Thoracic aorta (tissue), 2 donors: ENCODE measurements at places on chromosomes 11 and 22. TPM values are rescaled to one million over a fixed set of nuclear protein-coding genes. Genes with fewer than 3 reads are reported as not detected.

The LYVE1 gene
- 121 TPM for total RNA-seq

DNA sequence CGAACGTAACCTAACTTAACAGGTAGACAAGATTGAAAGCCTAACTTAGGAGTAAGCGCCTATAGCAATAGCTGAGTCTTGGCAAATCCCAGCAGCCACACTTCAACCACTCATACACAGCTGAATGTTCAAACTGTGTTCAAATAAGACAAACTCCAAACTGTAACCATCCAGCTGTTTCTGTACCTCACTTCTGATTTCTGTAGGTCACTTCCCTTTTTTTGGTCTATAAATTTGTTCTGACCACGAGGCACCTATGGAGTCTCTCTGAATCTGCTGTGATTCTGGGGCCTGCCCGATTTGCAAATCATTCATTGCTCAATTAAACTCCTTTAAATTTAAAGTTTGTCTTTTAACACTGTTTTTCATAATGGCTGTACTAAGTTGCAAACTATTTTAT is 8.2 kb upstream of the TENM4 start:
- H3K4me3 ChIP-seq: no peak overlapping the region
- no peaks in the 10 kb centered on the region for H3K36me3 ChIP-seq
- H3K4me1 ChIP-seq: no peaks in the 10 kb centered on the region
- no peaks in the 10 kb centered on the region for H3K27me3 ChIP-seq
- no peak overlapping the region for H3K27ac ChIP-seq

DNA sequence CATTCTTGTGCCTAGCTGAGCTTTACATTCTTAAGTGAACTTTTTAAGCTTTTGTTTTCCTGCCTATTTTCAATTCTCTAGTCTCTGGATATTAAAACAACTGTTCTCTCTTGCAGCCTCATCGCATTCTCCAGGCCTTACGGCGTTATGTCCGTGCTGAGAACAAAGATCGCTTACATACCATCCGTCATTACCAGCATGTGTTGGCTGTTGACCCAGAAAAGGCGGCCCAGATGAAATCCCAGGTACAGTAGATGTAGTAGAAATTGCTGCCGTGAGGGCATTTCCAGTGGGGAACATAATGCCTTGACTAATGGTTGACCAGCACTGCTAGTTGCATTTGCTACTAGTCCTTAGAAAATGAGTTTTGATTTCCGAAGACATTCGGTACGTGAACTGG is 29.7 kb upstream of the ST14 start:
- no peak for DNase-seq
- no peaks in the 10 kb centered on the region for H3K27me3 ChIP-seq
- H3K4me1 ChIP-seq: no peaks in the 10 kb centered on the region
- H3K27ac ChIP-seq: no peak overlapping the region
- H3K36me3 ChIP-seq: peaks cover 45% of the 10 kb centered on the region
- no peak overlapping the region for H3K4me3 ChIP-seq

The IL17REL gene
- total RNA-seq: not detected

The CCDC188 gene
- total RNA-seq: not detected

The CSNK2A3 gene
- 1.1 TPM for total RNA-seq

DNA sequence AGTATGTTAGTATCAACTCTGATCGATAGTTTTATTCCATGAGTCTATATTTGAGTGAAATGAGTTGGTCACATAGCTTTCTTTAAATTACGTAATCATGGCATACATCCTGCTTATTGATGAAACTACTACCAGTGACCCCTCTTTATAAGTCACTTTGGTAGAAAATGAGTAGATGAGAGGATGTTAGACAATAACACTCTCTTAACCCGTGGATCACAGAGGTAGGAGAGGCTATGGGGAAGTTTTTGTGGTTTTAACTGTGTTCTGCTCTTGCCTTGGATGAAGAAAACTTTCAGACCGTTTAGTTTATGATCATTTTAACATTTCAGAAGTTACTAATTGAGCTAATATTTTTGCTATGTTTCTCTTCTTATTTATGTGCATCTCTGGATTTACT is 34.0 kb downstream of the TBCEL start:
- H3K27ac ChIP-seq: no peak overlapping the region
- no peak for DNase-seq
- no peaks in the 10 kb centered on the region for H3K27me3 ChIP-seq
- no peaks in the 10 kb centered on the region for H3K4me1 ChIP-seq

GRCh38 chr11:100719362-100719761 is 32.3 kb downstream of the ARHGAP42 start:
- no peaks in the 10 kb centered on the region for H3K27me3 ChIP-seq
- H3K4me1 ChIP-seq: peaks cover 5% of the 10 kb centered on the region
- DNase-seq: no peak

The VPREB1 gene
- not detected for total RNA-seq

DNA sequence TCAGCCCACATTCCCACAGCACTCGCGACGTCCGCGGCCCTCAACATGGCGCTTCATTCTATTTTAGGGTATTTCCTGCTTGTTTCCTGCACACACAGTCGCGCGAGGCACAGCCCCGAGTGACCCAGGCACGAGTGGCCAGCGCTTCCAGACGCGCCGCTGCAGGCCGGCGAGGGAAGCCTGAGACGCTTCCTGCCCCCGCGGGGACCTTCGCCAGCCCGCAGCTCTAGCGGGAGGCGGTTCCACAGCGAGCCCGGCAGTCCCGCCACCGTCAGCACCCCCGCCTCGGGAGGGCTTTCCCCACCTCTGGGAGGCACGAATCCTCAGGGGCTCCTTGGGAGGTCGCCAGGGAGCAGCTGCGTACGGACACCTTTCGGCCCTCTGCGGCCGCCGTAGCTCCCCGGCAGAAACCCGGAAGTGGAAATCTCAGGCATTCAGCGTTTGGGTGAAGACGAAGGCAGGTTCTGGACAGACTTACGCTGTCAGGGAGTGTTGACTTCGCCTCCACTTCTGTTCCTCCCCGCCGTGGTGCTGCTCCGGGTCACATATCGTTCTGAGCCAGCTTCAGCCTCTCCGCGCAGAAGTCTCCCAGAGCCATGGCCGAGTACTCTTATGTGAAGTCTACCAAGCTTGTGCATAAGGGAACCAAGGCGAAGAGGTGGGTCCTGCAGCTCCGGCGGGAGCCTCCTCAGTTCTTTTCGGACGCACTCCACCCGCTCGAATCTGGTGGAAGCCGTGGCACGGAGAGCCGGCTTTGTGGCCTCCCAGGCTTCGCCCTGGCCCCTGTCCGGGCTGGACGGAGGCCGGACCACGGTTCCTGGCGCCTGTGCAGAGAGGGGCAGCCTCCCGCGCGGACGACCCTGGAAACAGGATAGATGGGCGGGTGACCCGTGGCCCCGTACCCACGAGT is 2925.9 kb upstream of the OR11H1 start:
- no peak overlapping the region for H3K4me3 ChIP-seq
- no peaks in the 10 kb centered on the region for H3K4me1 ChIP-seq
- no peaks in the 10 kb centered on the region for H3K36me3 ChIP-seq
- no peak overlapping the region for H3K27ac ChIP-seq

GRCh38 chr22:22480940-22481339 is 27.6 kb downstream of the ZNF280B start:
- no peaks in the 10 kb centered on the region for H3K36me3 ChIP-seq
- no peak for DNase-seq
- H3K4me3 ChIP-seq: no peak overlapping the region
- H3K27ac ChIP-seq: no peak overlapping the region
- H3K4me1 ChIP-seq: no peaks in the 10 kb centered on the region
- H3K27me3 ChIP-seq: no peaks in the 10 kb centered on the region

The CNTN5 gene
- total RNA-seq: 0.85 TPM

The SLC5A1 gene
- not detected for total RNA-seq

The FAM89B gene
- 53.3 TPM for total RNA-seq

- H3K4me3 ChIP-seq: no peak overlapping the region
- no peaks in the 10 kb centered on the region for H3K36me3 ChIP-seq
- no peaks in the 10 kb centered on the region for H3K4me1 ChIP-seq
- no peaks in the 10 kb centered on the region for H3K27me3 ChIP-seq
Measured at GRCh38 chr11:2432171-2432621, 12.1 kb downstream of the TRPM5 start.

DNA sequence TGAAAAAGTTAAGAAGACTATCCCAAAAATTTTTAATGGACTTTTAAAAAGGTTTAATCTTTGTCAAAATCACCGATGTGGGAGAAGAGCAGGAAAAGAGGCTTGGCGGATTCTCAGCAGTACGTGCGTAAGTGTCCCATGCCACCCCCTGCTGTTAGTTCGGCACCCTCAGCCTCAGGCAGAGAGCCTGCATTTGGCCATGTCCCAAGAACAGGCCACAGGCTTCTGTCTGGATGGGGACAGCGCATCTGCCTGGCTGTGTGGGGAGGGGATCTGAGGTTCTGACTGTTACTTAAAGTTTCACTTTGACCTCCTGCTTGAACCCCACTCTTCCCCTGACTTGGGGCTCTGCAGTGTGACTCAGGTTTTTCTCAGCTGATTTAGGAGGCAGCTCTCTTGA is 35.3 kb downstream of the EXT2 start:
- H3K4me1 ChIP-seq: peaks cover 8% of the 10 kb centered on the region
- no peaks in the 10 kb centered on the region for H3K27me3 ChIP-seq
- H3K4me3 ChIP-seq: no peak overlapping the region
- peaks cover 10% of the 10 kb centered on the region for H3K36me3 ChIP-seq
